ENCODE measurements at places on chromosomes 2 and 18. TPM values are rescaled to one million over a fixed set of nuclear protein-coding genes. Genes with fewer than 3 reads are reported as not detected.

Gene CFAP210
- not detected for total RNA-seq

Gene TRIB2
- total RNA-seq = 2.4 TPM

Gene RNF25
- 24.5 TPM for total RNA-seq

Gene RGPD3
- 0.25 TPM for total RNA-seq

Gene MORN2
- total RNA-seq = 9.3 TPM

Gene ADCYAP1
- total RNA-seq = not detected

Gene OXER1
- 0.30 TPM for total RNA-seq

Gene GKN2
- total RNA-seq = not detected

DNA sequence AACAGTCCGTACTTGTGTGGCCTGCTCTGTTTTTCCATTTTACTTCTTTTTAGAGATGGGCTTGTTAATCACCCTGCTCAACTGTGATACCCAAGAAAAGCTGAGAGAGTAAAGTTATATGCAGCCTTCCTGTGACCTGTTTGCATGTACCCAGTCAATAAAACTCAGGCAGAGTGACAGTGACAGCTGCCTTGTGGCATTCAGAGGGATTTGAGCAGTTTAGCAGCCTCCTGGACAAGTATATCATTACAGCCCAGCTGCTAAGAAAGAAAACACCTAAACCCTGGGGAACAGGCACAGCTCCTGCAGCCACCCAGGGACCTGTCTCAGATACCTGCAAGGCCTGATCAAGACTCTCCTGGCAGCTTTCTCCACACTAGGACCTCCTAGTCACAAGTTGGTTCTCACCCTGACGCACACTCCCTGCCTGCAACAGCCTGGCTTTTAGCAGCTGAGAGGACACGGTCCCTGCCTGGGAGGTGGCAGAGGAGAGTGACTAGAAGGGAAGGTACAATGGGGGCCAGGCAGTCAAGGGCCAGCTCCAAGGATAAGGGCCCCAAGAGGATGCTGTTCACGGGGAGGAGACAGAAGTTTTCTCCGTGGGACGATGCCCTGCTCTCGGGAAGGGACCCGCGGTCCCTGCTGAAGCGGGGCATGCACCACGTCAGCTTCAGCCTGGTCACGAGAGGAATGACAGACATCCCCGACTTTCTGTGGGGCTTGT is at the start of gene LRRC30:
TSS of gene LRRC30 (plus strand) at position 464 of the 724 bp plus-strand sequence. CDS start at position 514, 50 bp downstream.
- peaks cover 1% of the 10 kb centered on the region for H3K36me3 ChIP-seq
- H3K27me3 ChIP-seq = no peaks in the 10 kb centered on the region
- H3K27ac ChIP-seq = no peak within 1 kb of the TSS
- H3K4me3 ChIP-seq = no peak within 1 kb of the TSS
- H3K4me1 ChIP-seq = no peaks in the 10 kb centered on the region

- H3K4me1 ChIP-seq = no peaks in the 10 kb centered on the region
- H3K27ac ChIP-seq = no peak overlapping the region
- no peaks in the 10 kb centered on the region for H3K27me3 ChIP-seq
Measured at GRCh38 chr18:29321561-29321960, 1144.6 kb upstream of the CDH2 start.

DNA sequence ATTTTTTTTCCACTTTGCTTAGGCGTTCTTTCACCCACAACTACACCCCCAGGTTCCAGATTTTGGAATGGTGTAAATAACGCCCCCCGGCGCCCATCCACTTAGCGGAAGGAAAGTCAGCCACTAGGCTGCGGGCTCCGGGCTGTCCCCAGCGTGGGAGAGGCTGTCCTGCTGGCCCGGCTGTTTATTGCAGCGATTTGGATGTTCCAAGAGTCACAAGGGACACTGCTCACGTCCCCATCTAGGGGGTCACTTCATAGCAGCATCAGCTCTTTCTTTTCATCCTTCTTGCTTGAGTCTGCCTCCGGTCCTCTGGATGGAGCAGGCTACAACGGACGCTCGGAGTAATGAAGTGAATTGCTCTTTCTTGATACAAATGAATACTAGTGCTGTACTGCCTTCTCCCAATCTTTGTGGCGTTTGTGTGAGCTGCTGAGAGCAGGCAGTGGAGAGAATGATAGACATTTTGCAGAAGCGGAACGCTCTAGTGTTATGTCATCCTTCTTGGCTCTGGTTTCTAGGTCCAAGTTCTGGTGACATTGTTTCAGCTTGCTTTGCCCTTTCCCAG is 50.7 kb upstream of the PAIP2B start:
- H3K27me3 ChIP-seq = peaks cover 77% of the 10 kb centered on the region
- H3K4me1 ChIP-seq = peaks cover 18% of the 10 kb centered on the region
- H3K4me3 ChIP-seq = peak overlapping the region; percentile 79
- H3K27ac ChIP-seq = no peak overlapping the region
- peaks cover 6% of the 10 kb centered on the region for H3K36me3 ChIP-seq

DNA sequence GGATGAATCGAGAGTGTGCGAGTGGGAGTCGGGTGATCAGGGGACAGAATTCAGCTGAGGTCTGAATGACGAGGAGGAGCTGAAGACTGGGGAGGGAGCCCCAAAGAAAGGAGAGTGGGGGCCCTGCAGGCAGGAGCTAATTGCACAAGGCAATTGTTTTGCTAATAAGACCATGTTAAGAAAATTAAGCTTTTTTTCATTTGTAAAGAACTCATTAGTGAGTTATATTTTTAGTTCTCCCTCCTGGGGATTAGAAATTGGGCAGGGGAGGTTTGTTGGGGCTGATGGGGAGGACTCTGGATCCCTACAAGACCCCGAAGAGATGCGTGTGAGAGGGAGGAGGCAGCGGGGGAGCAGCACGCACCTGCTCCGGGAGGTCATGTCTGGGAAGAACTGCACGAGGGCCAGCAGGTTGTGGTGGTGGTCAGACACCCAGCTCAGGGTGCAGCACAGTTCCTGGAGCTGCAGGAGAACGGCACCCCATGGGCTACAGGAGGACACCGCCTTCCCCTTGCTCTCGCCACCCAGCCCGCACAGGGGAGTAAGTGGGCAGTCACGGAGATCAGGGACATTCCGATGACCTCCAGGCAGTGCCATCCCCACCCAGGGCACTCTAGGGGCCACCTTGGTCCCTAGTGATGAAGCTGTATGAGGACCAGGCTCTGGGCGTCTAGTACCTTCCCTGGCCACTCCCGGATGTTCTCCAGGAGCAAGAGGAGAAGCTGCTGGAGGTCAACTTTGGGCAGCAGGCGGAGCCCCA is 51.1 kb upstream of the SEMA4C start:
- H3K36me3 ChIP-seq = peaks cover 6% of the 10 kb centered on the region
- peaks cover 24% of the 10 kb centered on the region for H3K4me1 ChIP-seq
- no peak for DNase-seq
- H3K4me3 ChIP-seq = no peak overlapping the region
- no peaks in the 10 kb centered on the region for H3K27me3 ChIP-seq

DNA sequence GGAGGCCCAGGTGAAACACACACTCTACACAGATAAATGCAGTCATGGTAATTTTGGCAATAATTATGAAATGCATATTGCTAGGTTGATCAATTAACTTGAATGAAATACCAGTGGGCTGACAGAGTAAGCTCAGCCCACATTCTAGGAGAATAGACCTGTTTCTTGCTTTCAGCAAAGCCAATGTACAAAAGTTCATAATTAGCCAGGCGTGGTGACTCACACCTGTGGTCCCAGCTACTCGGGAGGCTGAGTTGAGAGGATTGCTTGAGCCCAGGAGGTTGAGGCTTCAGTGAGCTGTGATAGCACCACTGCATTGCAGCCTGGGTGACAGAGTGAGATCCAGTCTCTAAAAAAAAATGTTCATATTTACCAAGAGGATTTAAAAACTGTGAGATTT is 15.7 kb upstream of the MBP start:
- H3K27me3 ChIP-seq = no peaks in the 10 kb centered on the region
- peaks cover 45% of the 10 kb centered on the region for H3K4me1 ChIP-seq
- H3K27ac ChIP-seq = no peak overlapping the region
- peaks cover 9% of the 10 kb centered on the region for H3K36me3 ChIP-seq

GRCh38 chr2:1641523-1641922 is 102.8 kb downstream of the PXDN start:
- H3K4me3 ChIP-seq = no peak overlapping the region
- DNase-seq = no peak
- H3K27ac ChIP-seq = no peak overlapping the region
- H3K36me3 ChIP-seq = no peaks in the 10 kb centered on the region
- H3K27me3 ChIP-seq = no peaks in the 10 kb centered on the region

- H3K36me3 ChIP-seq = no peaks in the 10 kb centered on the region
- no peak overlapping the region for H3K27ac ChIP-seq
- no peaks in the 10 kb centered on the region for H3K4me1 ChIP-seq
Measured at GRCh38 chr18:60892855-60893254, 440.4 kb upstream of the CDH20 start.

DNA sequence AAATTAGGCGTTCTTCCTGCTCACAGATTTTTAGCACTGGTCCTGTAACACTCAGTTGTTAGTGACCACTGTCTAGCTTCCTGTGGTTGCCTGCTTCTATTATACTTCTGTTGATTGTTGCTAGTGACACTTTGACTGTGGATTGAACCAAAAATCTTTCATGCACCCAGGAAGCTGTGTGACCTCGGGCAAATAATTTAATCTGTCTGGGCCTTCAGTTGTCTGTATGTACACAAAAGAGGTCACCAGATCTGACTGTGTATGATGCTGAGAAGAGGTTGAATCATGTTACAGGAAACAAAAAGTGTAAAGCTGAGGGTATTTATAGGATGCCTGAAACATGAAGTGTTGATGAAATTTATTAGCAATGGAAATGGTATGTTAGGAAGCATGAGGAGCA is 12.7 kb downstream of the ICOS start:
- peak overlapping the region; percentile 93 for H3K27ac ChIP-seq
- DNase-seq = no peak
- no peaks in the 10 kb centered on the region for H3K27me3 ChIP-seq
- H3K4me3 ChIP-seq = peak overlapping the region; percentile 58
